ENCODE measurements at places on chromosomes 3 and 15. TPM values are rescaled to one million over a fixed set of nuclear protein-coding genes. Genes with fewer than 3 reads are reported as not detected.

The RAB7A gene
- 51.2 TPM for total RNA-seq

The GAP43 gene
- 5.0 TPM for total RNA-seq

GRCh38 chr3:148746053-148746452, 48.4 kb downstream of the AGTR1 start:
- DNase-seq: no peak

GRCh38 chr15:51751697-51752683, 593 bp downstream of the TMOD2 start:
- peak; percentile 63 for DNase-seq

- DNase-seq: no peak
Observed at GRCh38 chr15:63556246-63556645, 40.9 kb upstream of the FBXL22 start.

DNA sequence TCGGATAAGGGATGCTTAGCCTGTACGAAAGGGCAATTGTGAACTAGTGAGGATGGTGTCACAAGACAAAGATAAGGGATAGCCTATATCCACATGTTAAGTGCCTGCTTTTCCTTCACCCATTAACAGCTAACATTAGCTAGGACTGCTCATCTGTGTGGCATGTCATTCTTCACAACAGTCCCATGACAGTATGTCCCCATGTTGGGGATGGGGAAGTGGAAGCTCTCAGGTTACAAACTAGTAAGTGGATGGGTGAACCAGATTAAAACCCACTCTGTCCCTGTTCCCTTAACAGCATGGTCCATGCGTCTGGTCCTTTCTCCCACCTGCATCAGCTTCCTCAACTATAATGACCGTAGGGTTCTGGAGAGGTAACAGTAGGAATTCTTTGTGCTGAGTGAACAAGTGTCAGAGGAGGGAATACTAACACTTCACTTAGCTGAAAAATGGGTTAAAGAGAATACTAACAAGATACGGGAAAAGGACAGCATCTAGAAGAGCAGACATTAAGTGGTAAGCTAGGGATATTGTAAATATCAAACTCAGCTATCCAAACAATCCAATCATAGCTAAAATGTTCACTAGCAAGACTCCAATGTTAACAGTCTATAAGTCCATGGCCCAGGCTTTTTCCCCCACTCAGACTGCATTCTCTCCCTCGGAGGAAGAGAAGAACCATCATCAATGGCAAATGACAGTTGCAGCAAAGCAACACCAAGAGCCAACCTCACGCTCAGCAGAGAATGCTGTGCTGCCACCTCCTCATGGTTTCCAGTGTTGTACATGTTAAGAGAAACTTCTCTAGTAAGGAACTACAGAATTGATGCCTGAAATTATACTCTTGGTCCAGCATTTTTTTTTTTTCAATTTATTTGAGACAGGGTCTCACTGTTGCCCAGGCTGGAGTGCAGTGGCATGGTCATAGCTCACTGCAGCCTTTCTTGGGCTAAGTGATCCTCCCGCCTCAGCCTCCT, 5.0 kb downstream of the RPLP1 start:
- DNase-seq: no peak

All from neural progenitor cell (in vitro differentiated cells).